ENCODE measurements at places on chromosomes 11 and 22.

DNA sequence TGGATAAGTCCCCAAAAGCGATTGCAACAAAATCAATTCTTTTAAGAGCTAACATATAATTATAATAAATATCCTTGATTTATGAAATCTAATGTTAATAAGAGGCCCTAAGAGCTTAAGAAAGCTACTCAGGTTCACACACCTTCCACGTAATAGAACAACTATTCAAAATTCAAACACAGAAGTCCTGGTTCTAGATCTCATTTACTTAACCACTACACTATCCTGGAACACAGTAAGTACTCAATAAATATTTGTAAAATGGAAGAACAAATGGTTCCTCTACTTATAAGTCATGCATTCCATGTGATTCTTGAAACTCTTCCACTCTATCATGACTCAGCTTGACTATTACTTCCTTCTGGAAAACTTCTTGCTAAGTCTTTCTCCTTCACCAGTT lies 268.2 kb downstream of the FAM181B start:
- DNase-seq = no peak

DNA sequence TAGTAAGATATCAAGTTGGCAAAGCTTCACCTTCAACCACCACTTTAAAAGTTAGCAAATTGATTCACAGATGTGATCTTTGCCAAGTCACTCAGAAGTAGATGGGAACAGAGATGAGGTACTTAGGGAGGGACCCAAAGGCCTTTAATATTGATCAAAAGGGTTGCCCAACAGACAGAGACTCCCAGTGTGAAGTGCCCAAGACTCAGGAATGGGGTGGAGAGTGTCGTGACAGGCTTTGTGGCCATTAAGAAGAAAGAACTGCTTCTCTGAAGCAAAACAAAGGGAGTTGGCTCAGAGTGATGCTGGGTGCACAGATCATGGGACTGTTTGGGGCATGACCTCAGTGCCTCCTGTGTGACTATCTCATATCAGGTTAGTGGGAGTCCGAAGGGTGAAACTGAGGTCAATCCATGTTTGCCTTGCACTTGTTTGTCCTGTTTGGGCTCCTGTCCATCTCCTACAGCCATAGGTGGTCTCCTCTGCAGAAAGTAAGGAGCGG lies 132.3 kb downstream of the APIP start:
- DNase-seq = no peak

GRCh38 chr22:17102297-17102667 lies 17.5 kb downstream of the IL17RA start:
- no peak for DNase-seq

GRCh38 chr22:22157348-22157725 lies 87.2 kb upstream of the VPREB1 start:
- no peak for DNase-seq

DNA sequence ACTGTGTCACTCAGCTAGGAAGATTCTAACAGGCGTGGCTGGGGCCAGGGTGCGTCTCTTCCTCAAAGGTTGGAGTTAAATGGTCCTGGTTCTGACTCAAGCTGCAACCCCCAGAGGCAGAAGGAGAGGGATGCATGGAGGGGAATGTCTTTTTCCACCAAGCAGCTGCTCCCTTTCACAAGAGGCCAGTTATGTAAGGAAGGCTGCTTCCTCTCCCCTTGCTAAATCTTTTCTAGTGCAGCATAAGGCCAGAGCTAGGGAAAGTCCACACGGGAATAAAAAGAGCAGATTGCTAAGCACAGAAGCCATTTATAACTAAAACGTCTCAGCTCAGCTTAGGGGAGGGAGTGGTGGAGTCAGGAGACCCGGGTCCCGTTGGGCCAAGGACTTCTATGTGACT lies 10.0 kb downstream of the PVALB start:
- DNase-seq = no peak

DNA sequence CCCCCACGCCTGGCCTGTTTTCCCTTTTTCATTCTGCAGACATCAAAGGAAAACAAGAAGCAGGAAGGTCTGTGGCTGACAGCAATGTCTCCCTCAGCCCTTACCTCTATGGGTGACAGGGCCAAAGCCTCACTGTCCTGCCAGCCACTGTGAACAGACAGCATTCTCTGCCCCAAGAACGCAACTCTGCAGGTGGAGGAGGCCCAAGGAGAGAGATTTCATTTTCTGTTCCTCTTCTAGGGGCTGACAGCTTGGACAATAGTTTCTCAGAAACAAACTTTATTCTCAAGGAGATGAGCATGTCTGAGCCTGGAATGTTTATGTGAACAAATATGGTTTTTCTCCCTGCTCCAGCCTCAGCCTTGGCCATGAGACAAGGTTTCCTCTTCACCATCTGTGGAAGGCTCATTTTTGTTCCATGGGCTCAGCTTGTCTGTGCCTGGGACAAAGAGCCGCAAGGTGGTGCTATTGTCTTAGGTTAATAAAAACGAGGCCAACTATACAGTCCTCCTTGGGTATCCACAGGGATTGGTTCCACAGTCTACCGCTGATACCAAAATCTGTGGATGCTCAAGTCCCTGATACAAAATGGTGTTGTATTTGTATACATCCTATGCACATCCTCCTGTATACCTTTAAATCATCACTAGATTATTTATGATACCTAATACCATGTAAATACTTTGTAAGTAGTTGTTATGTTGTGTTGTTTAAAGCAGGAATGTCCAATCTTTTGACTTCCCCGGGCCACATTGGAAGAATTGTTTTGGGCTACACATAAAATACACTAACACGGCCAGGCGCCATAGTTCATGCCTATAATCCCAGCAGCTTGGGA lies 5.8 kb downstream of the PIWIL3 start:
- peak; percentile 68 for DNase-seq

- no peak for DNase-seq
These were observed 111.8 kb downstream of the OSBP2 start for GRCh38 chr22:30806391-30806861.

DNA sequence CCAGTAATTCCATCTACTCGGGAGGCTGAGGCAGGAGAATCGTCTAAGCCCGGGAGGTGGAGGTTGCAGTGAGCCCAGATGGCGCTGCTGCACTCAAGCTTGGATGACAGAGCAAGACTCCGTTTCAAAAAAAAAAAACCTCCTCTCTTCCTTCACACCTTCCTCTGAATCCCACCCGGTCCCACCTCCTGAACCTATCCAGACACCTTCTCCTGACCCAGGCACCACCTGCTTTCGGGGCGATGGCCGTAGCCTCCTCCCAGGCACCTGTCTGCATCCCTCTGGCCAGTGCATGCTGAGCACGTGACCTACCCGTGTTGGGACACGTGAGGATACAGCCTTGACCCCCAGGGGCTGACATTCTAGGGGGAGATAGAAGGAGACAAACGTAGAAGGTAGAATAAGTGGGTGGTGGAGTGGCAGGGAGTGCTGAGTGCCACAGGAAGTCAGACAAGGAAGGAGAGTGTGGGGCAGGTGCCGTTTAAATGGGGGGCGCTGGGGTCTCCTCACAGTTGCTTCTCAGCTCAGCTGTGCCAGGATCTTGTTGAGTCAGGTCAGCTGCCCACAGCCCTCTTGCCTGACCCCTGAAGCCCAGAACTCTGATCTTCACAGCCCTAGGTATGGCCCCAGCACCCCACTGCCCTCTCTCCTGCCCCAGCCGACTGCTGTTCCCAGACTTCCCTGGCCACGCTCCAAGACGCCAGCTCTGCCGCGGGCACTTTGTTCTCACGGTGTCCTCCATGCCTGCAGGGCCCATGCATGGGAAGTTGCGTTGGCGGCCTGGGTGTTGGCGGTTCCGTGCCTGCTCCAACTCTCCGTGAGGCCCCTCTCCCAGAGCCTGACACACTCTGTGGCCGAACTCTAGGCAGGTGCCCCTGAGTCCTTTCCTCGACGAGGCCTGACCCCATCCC lies 1.2 kb upstream of the MIOX start:
- DNase-seq = no peak

DNA sequence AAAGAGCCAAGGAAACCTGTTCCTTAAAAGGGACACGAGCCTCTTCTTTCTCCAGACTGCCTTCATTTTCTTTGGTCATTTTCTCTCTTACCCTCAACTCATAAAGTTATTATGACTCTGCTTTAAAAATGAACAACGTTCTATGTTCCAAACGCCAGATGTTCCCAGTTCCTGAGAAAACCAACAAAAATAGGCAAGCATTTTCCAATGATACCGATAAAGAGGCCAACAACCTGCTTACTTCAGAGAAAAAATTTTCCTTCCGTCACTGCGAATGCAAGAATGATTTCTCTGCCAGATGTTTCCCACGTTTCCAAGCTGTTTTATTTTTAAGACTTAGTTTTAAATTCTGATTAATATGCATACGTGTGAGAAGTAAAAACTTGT lies 315 bp upstream of the TRPC6 start:
- no peak for DNase-seq

DNA sequence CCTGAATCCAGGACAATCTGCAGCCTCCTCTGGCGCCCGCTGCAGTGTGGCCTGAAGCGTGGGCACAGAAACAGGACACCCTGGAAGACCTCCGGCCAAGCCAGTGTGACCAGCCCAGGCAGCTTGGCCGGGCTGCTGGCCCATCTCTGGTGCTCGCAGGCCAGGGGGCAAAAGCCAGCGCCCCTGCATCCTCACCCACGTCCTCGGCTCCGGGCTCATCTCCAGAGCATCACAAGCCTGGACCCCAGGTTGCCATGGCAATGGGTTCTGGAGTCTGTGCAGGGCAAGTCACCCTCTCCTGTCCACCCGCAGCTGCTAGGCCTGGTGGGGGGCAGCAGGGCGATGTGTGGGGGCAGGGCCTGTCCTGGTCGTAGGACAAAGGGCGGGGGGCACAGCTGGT lies 9.3 kb upstream of the PDGFB start:
- DNase-seq = no peak
